Stimulated activated CD8-positive, alpha-beta memory T cell treated with anti-CD3 and anti-CD28 coated beads, Interleukin-7, amount 100 ng/mL, for 1 hour (primary cell): ENCODE measurements at places on chromosomes 2 and 18.

DNA sequence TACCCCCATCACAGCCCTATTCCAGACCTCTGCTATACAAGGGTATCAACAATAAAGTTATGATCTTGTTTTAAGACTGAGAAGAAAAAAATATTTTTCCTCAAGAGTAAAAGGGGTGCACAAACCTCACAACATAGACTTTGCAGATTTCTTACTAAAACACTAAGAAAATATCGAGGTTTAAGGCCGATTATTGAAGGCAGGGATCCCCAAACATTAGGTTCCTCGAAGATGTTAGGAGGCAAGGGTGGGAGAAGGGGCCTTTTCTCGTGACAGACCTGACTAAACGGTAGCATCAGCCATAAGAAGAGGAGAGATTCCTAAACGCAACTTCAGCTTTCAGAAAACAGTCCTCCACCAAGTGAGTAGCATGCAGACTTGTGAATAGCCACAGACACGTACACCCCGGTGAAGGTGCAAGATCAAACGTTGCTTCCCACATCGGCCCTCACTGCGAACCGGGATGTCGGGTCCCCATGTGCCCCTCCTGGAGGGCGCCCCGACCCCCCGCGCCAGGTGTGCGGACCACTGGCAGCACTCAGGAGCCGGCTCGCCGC lies 678 bp downstream of the PIAS2 start:
- no peak for DNase-seq

- no peak for DNase-seq
Measured at GRCh38 chr2:109638795-109639194, 24.6 kb downstream of the SOWAHC start.

DNA sequence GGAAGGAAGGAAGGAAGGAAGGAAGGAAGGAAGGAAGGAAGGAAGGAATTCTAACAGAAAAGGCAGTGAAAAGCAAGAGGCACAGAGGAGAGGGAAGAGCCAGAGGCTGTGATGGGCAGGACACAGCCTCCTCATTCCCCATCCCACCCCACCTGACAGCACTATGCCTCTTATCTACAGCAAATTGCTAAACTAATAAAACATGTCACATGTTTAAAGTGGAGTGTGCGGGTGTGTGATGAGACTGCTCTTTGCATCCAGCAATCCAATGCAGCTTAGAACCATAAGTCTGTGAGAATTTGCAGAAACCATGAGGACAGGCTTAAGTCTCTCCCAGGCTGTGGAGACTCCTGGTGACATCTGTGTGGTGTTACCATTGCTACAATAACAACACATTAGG lies 108.4 kb upstream of the ALK start:
- DNase-seq, result no peak

DNA sequence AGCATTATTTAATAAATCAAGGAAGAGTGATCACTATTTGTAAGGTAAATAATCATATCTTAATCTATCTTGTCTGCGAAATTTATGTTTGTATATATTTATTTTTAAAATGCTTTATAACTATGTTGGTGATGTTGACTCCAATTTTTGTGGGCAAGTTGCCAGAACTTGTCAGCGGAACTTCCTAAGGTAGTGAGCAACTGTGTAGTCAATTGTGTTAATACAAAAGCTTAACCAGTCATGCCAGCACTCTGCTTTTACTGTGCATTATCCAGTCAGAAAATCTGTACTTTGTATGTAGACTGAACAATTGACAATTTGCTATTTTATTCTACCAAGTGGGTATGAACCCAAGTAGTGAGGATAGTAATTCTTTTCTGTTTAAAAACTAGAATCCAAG lies 61.9 kb upstream of the RND3 start:
- DNase-seq, result no peak

DNA sequence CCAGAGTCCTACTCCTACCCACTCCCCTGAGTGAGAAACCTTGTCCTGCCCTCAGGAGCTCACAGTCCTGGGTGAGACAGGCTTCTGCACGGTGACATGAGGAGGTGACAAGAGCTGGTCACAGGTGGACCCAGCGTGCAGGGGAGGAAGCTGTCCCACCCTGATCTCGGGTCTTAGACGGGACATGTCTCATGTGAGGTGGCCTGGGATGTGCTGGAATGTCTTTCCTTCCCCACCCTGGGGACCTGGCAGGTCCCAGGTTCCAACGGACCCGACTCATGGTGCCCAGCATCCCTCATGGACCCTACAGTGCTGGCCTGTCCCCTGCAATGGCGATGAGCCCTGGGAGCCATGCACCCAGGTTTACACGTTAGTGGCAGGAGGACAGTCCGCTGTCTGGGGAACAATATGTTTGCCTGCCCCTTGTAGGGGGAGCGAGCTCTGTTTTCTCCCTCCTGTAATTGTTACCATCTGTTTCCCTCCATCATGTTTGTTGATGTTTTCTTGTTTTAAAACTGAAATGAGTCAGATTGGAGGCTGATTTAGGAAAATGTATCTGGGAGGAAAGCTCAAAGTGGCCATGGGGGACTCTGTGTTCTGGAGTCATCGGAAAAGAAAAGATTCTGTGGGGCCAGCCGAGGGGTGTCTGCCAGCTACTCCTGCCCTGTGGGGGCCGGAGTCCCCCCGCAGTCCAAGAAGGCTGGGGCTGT lies 238.1 kb downstream of the KLHL29 start:
- no peak for DNase-seq

GRCh38 chr2:112691881-112692281 lies 28.9 kb upstream of the NT5DC4 start:
- no peak for DNase-seq

GRCh38 chr2:124309563-124310138 lies 284.6 kb downstream of the CNTNAP5 start:
- DNase-seq, result no peak

DNA sequence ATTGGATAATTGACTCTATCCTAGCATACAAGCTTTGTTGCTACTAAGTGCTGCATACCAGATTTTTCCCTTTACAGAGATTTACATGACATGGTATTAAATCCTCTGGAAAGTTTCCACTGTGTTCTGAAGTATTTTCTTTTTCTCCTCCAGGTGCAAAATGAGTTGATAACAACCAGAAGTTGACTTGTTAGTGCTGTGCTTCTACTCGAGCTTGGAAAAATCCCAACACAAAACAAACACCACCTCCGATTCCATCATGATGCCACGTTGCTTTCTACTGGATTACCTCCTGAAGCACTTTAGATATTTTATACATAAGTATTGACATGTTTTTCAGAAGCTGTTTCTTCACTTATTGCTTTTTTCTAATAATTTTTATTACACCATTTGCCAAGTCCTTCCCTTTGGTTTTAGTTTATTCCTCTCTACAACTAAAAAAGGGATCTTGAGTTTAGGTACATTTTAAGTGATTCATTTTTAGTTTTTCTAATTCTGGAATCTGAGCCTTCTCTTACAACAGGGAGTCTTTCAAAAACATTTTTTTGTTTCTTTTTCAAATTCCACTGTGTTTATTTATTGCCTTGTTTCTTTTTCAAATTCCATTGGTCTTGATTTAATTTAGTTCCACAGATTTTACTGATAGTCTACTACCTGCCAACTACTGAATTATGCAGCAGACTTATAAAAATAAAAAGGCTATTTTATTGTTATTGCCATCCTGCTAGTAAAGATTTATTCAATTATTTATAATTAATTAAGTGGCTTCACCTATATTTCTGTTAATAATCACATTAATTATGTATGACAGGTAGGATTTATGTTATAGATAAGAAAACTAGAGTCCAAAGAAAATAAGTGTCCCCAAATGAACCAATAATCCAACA lies 143.4 kb downstream of the PPP1R1C start:
- no peak for DNase-seq

GRCh38 chr2:196566961-196567666 lies 72.4 kb upstream of the CCDC150 start:
- DNase-seq, result no peak

DNA sequence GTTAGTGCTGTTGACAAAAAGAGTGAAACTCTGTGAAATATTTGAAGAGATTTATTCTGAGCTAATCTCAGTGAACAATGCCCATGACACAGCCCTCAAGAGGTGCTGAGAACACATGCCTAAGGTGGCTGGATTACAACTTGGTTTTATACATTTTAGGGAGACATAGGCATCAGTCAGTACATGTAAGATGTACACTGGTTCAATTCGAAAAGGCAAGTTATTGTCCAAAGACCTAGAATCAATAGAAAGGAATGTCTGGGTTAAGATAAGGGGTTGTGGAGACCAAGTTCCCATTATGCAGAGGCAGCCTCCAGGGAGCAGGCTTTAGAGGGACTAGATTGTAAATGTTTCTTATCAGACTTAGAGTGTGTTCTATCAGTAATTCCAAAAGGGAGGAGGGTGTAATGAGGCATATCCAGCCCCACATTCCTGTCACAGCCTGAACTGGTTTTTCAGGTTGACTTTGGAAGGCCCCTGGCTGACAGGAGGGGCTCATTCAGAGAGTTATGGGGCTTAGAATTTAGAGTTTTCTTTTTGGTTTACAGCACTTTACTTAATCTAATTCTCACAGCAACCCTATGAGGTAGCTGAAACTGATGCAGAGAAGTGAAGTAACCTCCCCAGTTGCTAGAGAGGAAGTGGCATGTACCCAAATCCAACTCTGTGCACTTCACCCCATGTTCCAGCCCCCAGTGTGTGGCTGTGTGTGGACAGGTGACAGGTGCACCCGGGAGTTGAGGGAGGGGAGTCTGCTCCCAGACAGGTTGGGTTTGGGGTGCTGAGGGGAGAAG lies 28.3 kb upstream of the ASAP2 start:
- no peak for DNase-seq

DNA sequence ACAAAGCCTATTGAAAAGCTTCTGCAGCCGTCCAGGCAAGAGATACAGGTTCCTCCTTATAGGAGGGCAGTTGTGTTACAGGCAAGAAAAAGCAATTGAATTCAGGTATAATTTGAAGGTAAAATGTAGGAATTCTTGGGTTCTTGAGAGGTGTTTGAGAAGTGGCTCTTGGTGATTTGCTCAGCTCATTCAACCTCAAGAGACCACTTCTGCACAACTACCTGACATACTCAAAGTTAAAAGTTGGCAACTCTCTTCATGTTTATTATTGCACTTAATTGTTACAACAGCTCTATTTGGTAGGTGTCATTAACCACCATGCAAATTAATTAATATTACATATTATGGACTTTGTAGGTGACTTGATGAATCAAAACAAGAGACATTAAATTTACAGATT lies 753.2 kb downstream of the ADCYAP1 start:
- no peak for DNase-seq

- no peak for DNase-seq
Measured at GRCh38 chr2:2134037-2134436, 197.0 kb downstream of the MYT1L start.

- no peak for DNase-seq
Measured at GRCh38 chr2:88100489-88100858, 27.4 kb downstream of the FABP1 start.

GRCh38 chr2:217914078-217914477 lies 88.7 kb downstream of the TNS1 start:
- DNase-seq, result no peak

DNA sequence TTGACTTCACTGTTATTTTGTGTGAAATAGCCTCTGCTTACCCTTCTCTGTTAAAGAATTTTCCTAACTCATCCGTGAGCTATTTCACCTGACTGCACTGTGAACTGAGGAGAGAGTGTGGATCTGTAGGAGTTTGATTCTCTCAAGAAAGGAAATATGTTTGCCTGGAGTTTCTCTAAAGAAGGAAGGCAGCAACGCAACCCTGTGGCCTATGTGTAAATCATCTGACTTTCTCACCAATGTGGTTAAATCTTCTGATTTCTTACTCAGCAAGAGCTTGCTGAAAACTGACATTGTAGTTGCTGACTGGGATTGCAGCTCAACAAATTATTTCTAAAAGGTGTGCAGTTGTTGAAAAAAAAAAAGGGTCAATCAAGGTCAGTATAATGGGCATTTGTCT lies 153.9 kb upstream of the PELI1 start:
- DNase-seq, result no peak

DNA sequence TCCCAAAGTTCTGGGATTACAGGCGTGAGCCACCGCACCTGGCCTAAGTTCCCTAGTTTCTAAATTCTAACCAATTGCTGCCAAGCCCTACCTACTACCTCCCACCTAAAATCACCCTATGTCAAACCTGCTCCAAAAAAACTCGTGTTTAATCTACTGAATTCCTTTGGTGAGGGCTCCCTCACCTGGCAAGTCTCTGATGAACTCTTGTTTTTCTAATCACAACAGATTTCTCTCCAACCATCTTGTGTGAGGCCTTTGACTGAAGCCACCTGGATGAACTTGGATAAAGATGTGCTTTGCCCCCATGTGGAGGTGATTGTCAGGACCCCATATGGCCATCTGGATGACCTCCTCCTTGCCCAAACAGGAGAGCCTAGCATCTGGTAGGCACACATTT lies 17.4 kb upstream of the SLC35G4 start:
- no peak for DNase-seq

DNA sequence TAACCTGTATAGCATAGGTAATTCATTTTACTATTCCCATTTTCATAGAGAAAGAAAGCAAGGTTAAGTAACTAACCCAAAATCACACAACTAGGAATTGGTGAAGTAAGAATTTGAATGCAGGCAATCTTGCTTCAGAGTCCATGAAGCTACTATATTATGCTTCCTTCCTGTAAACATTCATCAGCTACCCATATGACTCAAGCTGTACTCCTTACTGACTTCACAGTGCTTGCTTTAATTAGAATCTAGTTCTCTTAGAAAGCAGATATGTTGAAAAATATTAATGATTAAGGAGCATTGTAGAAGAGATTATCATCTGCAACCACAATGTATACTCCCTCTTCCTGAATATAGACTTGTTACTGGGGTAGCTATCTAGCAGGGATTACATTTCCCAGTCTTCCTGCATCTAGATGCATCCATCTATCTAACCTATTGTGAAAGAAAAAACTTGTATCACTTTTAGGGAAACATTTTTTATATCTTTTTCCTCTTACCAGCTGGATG lies 961.6 kb upstream of the CHAC2 start:
- no peak for DNase-seq

DNA sequence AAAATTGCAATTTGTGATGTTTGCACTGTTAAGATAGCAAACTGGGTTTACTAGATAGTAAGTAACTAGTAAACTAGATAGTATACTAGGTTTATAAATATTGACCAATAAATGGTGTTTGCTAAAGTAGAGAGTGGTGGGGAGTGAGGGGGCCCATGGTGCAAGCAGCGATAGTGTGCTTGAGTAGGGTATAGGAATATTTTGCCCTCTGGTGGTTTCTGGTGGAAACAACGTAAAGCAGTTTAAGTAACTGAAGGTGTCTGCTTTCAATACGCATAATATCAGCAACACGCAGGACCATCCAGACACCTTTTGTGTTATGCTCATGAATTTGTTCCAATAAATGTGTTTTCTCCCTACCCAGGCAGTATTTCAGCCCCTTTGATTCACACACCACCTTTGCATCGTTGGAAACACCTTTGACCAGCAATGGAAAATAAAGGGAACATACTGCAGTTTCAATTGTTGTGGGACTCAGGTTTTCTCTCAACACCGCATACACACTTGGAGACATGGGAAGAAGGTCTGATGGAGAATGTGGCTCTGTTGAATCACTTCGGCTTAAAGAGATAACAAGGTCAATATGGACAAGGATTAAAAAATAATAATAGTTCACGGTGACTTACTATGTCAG lies 16.7 kb upstream of the STAT1 start:
- DNase-seq, result no peak

GRCh38 chr2:42804338-42804737 lies 12.0 kb upstream of the HAAO start:
- no peak for DNase-seq

- DNase-seq, result peak; percentile 37
Measured at GRCh38 chr18:23970161-23971096, 44.1 kb upstream of the TTC39C start.
